AG08395 (cell line): ENCODE measurements at places on chromosomes 6 and 20.
A peak's percentile ranks its signal among the peaks of the same experiment; 100 is the strongest.

- DNase-seq, result no peak
These were observed 9.9 kb downstream of the PCIF1 start for GRCh38 chr20:45944151-45944964.

DNA sequence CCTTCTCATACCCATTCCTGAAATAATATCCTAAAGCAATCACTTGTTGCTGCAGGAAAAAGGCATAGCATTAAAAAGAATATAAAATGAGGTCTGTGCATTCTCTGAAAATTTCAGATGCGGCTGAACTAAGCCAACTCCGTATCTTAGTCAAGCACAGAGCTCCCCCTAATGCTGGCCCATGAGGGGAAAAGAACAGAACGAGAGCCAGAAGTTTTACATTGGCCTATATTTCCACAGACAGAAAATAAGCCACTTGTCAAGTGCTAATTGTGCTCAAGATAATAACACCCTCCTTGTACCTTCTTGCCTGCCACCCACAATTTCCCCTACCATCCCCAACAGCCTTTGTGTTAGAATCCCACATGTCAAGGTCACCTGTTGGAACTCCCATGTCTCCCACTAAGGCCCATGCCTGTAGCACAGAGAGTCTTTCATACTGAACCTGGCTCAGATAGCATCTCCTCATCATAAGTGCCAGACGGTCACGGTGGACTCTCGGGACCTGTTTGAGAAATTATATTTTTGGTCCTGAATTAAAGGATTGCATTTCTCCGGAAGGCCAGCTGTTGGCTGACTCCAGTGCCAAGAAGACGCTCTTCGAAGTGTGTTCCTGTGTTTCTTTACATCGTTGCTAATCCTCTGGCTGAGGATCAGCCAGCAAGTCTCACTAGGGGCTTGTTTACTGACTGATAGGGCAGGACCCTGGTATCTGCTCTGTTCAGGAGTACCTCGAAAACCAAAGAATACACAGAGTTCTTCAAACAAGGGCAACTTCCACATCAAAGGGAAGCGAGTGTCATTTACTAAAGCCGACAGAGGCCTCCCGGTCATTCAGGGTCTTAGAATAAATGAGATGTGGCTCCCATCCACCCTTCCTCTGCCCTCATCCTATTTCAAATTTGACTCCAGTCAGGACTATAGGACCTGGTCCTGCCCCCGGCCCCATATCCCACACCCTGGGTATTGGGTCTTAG is 183.4 kb upstream of the FBXL4 start:
- no peak for DNase-seq

DNA sequence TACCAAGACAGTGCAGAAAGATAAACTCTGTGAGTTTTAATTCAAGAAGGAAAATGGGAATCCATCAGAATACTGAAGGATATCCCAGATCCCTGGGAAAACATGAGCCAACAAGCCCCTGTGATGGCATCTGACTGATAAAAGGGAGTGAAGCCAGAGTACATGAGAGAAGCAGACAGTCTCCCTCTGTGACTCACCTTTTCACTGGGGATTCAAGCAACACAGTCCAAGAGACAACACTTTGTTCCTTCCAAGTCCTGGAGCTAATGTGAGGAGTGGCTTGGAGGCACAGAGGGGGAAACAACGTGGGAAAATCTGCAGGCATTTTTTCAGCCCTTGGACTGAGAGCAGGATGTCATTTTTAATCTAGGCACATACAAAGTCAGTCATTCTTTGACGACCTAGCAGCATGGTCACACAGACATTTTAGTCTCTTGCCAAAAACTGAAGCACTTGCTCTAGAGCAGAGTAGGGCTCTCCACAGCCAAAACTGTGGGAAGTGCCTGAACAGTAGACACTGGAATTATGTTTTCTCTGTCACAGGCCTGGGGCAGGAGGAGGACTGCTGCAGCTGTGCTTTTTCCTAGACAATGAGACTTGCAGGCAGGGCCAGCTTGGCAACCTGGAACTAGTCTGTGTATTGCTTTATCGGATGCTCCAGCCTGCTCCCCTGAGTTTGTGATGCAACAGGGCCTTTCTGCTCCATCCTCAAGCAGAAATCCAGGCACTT is 465.0 kb upstream of the GJE1 start:
- DNase-seq, result peak; percentile 34

DNA sequence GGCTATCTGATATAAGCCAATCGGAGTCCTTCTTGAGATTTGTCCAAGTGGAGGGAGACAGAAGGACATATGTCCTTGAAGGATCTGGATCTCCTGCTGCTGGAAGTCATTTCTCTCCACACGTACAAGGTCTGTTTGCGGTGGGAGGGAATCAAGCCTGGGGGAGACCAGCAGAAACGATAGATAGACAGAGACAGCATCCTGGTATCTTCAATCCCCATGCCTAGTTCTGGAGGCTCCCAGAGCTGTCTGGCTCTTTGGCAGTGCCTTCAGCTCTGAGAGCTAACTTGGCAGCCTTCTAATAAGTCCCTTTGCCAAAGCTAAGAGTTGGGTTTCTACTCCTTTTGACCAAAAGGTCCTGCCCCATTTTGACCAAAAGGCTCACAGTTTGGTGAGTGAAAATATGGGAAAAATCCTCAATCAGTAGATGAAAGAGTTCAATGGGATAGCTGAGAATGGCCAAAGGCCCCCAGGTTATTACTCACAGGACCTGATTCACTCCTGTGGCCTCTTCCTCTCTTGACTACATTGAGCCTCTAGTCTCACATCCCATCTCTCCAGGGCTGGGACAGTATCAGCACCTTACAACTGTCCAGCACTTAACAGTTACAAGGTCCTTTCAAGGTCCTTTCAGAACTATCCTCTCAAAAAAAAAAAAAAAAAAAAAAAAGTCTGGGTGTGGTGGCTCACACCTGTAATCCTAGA is 20.3 kb downstream of the AARS2 start:
- no peak for DNase-seq

DNA sequence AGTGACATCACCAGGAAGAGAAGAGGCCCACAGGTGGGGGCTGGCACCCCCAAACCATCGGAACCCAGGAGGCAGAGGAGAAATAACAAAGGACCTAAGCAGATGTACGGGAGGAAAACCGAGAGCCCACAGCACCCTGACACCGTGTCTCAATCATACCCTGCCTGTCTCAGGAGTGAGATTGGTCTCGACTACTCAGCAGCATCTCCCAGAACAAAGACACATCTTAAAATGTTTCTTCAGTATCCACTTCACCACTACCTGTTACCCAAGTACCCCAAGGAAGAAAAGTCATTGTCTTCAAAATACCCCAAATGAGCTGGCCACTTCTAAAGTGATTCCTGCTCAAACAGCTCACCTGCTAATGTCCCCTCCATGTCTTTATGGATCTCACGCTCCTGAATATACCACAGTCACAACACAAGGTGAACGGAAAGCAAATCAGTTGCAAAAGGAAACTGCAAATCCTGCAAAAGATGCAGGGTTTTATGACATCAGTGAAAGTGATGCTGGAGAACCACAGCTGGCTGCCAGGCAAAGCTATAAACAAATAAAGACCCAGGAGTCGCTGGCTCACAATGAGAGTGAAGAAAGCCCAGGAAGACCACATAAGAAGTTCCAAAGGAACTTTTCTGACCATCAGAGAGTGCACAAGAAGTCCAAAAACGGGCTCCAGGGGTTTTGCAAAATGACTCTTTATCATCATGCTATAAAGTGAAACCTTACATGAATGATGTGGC is 44.1 kb downstream of the PREX1 start:
- DNase-seq, result peak; percentile 17
